ENCODE measurements at places on chromosomes 12 and 14.

- DNase-seq, result no peak
These were observed 11.3 kb downstream of the PLD4 start for GRCh38 chr14:104935955-104936354.

- DNase-seq, result no peak
These were observed 267.0 kb downstream of the CPNE8 start for GRCh38 chr12:38638401-38638800.

DNA sequence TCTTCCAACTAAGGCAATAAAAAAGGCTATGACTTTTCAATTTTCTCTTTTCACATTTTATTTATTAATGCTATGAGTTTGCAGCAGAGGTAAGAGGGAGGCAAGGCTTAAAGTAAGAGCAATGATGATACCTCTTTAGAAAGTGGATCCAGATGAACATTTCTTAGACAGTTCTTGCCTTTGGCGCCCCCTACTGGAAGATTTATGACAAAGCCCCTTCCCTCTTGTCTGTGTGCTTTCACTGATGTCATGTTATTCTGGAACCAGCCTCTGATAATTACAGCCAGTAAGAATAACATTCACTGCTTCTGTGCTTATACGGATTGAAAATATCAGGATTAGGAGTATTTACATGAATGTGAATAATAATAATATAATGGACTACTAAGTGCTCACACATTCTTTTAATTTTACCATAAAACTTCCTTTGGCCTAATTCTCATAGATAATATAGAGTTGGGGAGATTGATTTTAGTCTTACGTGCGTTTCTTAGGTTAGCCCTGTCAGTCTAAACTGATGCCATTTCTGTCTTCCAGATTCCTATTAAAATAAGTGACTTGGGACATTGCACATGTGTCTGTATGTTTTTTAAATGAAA is 1929.9 kb upstream of the SEL1L start:
- DNase-seq, result no peak

DNA sequence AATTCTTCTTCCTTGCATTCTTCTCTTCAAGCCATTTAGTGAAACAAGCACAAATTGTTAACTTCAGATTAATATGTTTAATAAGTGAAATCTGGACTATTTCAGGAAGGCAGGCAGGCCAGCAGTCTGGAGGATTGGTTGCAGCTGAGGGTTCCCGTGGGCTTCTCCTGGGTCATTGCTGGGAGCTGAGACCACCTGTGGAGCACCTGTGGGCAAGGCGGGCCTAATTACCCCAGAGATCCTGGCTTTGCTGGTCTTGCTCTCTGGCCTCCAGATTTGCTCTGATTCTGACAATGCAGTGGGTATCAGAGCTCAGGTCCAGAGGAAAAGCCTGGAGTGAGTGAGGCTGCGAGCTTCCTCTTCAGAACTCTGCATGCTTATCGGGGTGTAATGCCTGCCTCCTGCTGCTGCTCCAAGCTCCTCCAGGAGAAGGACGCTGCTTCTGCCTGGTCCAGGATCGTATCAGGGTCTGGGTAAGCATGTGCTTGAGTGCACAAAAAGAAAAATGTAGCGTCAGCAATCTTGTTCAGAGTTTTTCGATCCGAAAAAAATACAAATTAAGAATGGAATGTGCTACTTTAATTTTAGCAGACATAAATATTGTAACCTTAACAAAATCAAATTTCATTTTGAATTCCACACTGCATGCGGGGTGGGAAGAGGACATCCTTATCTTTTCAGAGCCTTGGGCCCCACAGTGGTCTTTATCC is 93.8 kb downstream of the TMEM30B start:
- no peak for DNase-seq

DNA sequence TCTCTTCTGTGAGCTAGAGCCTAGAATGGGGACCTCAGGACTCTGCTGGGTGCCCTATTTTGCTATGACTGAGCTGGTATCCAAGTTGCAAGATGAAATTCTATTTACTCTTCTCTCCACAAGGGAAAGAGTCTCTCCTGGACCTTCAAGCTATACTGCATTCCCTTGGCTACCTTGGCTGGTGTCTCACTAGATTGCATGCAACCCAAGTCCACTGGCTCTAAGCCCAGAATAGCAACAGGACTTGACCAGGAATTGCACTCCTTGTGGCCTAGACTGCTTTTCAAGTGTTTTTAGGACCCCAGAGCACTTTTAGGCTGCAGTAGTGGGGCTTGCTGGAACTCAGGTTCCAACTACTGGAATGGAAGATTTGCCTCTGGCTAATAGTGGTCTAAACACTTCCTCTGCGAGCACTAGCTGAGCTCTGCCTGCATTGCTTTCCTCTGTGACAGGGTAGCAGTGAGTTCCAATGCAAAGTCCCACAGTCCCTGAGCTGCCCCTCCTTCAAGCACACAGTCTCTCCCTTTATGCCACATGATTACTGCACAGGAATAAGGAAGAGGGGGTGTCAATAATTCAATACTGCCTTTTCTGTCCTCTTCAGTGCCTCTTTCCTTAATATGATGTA is 1009.1 kb upstream of the FLRT2 start:
- no peak for DNase-seq

GRCh38 chr14:93061380-93062012 is 54.2 kb downstream of the ITPK1 start:
- DNase-seq, result no peak

- DNase-seq, result no peak
These were observed at the start of gene ART4 for GRCh38 chr12:14843425-14843887. Gene ART4, minus strand, starts transcription at chr12:14843526. Its CDS starts 413 bp downstream, at chr12:14843113.

- peak; percentile 75 for DNase-seq
These were observed 11.1 kb downstream of the BCL11B start for GRCh38 chr14:99260587-99261551.

DNA sequence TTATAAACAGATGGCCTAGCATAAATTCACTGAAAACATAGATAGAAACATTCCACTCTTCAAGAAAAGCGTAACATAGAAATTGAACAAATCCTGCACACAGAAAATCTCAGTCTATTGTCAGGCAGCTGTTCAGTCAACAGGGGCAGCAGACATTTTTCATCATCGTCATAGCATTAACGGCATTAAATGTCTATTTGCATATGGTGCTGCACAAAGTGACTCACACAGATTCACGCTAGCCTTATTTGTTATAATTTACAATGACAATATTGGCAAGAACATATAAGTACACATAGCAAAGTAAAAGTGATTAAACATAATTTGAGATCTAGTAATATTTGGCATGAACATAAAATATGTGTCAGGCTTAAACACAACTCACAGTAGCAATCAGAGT is 95.7 kb downstream of the CEP128 start:
- DNase-seq, result no peak

GRCh38 chr12:71183018-71183417 is 25.2 kb upstream of the TSPAN8 start:
- no peak for DNase-seq

DNA sequence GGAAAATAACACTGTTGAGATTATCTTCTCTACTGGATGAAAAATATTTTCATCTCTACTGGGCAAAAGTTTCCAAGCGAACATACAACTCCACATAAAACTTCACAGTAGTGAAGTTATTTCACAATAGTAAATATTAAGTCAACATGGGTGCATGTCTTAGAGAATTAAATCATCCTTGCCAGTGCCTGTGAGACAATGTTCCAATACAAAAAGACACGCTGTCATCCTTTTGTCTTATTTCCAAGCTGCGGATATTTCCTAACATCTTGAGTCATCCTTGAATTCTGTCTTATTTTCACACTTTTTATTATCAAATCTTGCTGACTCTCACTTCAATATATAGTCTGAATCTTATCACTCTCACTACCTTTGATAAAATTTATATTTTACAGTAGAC is 142.9 kb upstream of the KITLG start:
- DNase-seq, result no peak

GRCh38 chr14:62722406-62722805 is 322.9 kb downstream of the KCNH5 start:
- DNase-seq, result no peak

DNA sequence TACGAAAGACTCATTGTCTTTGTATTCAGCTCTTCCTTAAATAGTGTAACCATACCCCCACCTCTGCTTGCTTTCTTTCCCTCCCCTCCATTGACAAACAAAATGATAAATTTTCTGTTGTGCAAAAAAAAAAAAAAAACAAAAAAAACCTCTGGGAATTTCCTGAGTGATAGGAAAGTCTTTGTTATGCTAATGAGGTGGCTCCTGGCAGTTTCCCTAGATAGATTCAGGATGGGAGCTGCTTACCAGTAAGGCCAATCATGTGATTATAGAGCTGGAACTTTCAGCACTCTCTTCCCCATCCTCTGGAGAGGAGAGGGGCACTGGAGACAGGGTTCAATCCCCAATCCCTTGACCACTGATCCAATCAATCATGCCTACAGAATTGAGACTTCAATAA is 120.5 kb downstream of the NUAK1 start:
- no peak for DNase-seq

GRCh38 chr12:93583627-93584392 is 11.3 kb downstream of the SOCS2 start:
- no peak for DNase-seq

DNA sequence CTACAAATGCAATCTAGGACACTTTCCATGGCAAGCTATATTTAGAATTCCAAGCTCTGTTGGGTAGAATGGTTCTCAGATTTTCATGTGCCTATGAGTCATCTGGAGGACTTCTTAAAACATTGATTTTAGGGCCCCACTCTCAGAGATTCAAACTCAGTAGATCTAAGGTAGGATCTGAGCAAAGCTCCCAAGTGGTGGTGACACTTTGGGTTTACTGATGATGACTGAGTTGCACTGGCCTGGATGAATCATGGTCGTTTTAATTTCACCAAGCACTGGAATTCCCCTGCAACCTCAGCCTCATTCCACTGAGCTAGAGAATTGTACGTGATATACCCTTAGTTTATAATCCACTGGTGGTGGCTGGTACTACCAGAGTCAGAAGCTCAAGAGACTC is 86.5 kb downstream of the PPM1H start:
- no peak for DNase-seq

- no peak for DNase-seq
These were observed 228.9 kb upstream of the CAND1 start for GRCh38 chr12:67039995-67040860.

DNA sequence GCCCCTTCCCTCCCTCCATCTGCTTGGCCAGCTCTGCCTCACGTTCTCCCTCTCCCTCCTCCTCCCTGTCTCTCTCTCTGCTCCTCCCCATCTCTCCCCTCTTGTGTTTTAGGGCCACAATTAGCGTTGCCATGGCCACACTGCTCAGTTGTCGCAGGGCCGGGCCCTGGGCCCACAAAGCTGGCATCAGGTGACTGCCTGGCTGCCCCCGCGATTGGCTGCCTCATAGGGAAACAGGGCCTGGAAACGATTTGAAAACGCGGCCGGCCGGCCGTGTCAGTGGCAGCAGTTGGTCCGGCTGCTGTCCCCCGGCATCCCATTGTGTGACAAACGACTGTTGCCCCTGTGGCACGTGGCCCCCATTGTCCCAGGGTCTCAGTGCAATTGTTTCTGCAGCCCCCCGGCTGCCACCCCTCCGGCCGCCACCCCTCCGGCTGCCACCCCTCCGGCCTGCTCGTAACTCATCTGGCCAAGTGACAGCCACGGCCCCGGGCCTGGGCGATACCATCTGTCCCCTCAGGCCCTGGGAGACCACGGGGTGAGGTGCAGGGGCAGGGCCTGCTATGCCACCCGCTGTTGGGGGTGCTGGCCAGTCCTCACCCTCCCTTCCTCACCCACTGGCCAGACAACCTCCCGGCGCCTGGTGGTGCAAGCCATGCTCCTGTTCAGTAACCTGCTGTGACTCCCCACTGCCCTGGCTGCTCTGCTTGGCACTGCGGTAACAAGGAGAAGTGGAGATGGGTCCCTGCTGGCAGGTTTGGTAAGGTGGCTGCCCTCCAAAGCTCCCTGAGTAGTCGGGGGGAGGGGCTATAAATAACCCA is 17.4 kb downstream of the FOXN4 start:
- no peak for DNase-seq

- no peak for DNase-seq
These were observed 1.0 kb upstream of the ACACB start for GRCh38 chr12:109115404-109115757.

GRCh38 chr12:65081496-65081895 is 39.6 kb downstream of the WIF1 start:
- no peak for DNase-seq

- DNase-seq, result no peak
These were observed 875 bp downstream of the IRAK3 start for GRCh38 chr12:66189889-66190288.

GRCh38 chr12:121520586-121521086 is 60.2 kb downstream of the KDM2B start:
- DNase-seq, result no peak

DNA sequence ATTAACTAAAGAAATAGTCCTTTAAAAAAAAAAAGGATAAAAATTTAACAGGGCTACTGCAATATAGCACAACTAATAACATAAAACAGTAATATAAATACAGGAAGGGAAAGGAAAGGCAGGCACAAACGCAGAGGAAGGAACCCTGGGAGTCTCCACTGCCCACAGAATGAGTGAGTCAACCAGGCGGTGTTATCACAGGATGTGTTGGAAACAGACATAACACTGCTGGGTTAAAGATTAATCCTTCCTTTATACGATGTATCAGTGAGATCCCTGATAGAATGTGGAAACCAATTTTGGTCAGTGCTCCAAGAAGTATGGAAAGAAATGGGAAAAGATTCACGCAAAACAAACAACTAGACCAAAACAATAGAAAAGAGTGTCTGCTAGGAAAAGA is 47.9 kb downstream of the FGD6 start:
- no peak for DNase-seq

GRCh38 chr12:47997321-47997720 is 7.0 kb downstream of the COL2A1 start:
- DNase-seq, result no peak

GRCh38 chr12:46300910-46301309 is 32.1 kb upstream of the SLC38A1 start:
- no peak for DNase-seq

GRCh38 chr14:97838986-97839385 is 1041.8 kb downstream of the VRK1 start:
- DNase-seq, result no peak

GRCh38 chr12:124761056-124761455 is 102.6 kb downstream of the SCARB1 start:
- DNase-seq, result no peak

DNA sequence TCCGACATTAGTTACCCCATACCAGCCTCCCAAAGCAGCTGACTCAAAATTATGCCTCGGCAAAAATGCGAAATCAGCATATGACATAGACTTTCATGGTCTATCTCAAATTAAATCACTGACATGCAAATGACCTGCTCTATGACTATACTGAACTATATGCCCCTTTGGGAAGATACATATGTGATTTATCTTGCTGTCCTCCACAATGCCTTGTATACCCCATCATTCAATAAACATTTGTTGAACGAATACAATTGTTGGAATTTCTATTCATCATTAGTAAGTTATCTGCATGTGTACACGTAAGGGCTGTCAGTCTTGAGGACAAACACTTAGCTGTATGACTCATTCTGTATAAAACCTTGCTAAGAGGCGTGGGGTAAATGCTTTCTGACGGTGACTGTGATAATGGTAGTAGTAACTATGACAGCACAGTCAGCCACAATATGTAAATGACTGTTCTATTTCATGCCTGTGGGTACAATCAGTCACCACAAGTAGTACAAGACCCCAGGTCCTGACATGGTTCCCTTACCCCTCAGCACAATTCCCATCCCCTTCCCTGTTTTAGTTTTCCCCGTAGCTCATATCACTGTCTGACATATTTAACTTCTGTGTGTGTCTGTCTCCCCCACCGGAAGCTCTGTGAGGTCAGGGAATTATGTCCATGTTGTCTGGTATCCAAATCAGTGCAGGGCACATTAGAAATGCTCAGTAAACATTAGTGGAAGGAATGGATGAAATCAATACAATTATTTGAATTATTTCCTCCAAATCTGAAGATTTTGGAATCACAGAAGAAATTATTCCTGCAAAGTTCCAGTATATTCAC is 42.8 kb downstream of the STXBP6 start:
- no peak for DNase-seq

Measured in mesenteric fat pad (tissue), 1 donor.